ENCODE measurements at places on chromosomes 2 and 18.

- DNase-seq = no peak
Observed at GRCh38 chr2:240596491-240596931, 10.0 kb downstream of the CAPN10 start.

GRCh38 chr2:228131833-228132232 lies 49.7 kb downstream of the SPHKAP start:
- no peak for DNase-seq

GRCh38 chr2:23293063-23293462 lies 91.9 kb upstream of the KLHL29 start:
- no peak for DNase-seq

DNA sequence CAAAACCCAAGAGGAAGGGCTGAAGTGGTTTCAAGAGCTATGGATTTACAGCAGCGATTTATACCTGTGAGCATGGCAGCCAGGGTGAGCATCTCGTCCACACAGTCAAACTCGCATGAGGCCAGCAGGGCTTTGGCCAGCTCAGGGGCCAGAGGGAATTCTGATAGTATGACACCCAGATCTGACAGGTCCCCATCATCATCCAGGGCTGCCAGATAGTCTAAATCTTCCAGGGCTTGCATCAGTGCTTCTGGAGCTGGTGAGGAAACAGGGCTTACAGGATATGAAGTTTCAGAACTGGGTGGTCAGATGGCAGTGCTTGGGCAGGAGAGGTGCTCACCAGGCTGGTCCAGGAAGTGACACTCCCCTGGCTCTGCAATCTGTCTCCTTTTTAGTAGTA lies 3.5 kb downstream of the DQX1 start:
- no peak for DNase-seq

DNA sequence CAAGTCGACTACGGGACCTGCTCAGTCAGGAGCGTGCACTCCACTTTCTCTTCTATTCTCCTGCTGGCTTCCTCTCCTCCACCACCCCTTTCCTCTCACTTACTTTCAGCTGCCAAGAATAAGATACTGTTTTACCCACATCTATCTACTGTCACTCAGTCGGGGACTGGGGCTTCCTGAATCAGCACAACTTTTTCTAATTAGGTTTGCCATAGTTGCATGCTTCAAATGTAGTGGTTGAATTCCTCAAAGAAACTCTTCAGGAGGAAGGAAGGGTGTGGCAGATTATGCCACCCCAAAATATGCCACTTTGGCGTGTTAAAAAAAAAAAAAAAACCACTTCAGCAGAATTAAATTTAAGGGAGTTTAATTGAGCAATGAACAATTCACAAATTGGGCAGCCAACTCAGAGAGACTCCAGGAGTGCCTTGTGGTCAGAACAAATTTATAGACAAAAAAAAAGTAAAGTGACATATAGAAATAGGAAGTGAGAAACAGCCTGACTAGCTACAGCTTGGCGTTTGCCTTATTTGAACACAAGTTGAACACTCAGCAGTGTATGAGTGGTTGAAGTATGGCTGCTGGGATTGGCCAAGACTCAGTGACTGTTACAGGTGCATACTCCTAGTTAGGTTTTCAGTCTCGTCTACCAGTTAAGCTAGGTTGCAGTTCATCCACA lies 32.5 kb upstream of the RMDN2 start:
- peak; percentile 60 for DNase-seq

DNA sequence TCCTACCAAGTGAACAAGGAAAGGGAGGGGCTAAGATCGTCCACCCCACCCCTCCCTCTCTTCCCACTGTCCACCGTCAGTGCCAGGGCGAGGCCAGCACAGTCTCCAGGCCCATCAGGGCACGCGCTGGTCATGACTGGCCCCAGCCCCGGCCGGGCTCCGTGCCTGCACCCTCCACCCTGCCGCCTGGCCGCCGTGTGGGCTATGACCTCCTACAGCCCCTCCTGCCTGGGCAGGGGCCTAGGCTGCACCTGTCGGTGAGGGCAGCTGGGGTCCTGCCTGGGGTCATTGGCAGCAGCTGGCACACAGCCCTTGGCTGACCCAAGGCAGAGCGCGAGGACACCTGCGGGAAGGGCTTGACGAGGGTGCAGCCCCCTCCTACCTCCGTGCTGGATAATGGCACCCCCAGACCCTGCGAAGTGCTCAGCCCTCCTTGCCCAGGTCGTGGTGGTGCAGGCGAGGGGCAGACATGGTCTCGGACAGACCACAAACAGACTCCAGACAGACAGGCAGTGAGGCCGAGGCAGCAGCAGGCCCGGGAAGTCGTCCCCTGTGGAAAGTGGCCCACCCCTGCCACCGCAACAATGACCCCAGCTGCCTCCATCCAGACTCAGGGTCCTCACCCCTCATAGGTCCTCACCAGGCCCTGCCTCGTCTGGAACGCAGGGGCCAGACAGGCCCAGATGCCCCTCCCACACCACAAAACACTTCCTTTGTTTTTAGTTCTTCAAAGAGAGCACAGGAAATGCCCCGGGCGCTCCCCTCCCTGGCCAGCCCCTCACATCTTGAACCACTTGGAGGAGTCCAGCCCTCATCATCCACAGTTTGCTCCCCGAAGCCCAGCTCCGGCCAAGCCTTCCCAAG lies 43.1 kb upstream of the GPC1 start:
- no peak for DNase-seq

GRCh38 chr2:46982351-46983064 lies 66.9 kb upstream of the MCFD2 start:
- no peak for DNase-seq

DNA sequence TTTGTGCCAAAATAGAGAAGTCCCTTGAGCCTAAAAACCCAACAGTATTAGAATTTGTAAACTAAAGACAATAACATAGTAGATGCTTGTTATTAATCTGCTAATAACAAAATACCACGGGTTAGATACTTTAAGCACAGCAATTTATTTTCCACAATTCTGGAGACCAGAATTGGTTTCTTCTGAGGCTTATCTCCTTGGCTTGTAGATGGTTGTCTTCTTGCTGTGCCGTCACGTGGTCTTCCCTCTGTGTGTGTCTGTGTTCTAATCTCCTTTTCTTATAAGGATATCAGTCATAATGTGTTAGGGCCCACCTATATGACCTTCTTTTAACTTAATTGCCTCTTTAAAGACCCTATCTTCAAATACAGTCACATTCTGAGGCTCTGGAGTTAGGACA lies 260.1 kb downstream of the CYRIA start:
- no peak for DNase-seq

DNA sequence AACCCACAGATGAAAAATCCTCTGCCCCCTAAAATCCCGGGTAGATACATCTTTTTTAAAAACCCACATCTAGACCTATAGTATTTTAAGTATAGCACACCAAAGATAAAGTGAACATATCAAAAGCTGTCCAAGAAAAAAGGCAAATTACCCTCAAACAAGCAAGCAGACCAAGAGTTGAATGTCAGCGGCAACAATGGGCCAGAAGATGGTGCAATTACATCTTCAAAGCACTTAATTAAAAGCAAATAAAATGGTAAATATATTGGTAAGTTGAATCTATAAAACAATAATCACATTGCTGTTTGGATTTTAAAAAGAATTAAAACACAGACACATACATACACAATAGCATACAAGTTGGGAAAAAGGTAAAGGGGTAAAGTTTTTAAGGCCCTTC lies 98.5 kb downstream of the MYOM1 start:
- DNase-seq = no peak

GRCh38 chr2:54675738-54676137 lies 47.7 kb upstream of the EML6 start:
- DNase-seq = no peak

DNA sequence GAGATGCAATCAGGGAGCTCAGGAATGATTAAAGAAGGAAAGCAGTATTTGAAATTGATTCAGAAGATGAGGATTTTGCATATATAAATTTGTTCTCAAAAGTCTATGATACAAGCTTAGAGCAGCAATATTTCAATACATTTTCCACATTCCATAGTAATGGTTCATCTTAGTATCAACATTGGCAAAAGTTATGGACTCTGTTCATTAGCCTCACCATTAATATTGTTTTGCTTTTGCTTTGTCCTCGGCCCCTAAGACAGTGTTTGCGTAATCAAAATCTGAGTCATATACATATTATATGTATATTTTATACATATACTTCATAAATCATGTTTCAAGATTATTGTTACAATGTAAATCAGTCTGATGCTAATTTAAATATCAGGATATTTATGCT lies 176.6 kb downstream of the CNTNAP5 start:
- DNase-seq = no peak

All from AML-193 (cell line).